ENCODE measurements at places on chromosomes 7 and 10.

DNA sequence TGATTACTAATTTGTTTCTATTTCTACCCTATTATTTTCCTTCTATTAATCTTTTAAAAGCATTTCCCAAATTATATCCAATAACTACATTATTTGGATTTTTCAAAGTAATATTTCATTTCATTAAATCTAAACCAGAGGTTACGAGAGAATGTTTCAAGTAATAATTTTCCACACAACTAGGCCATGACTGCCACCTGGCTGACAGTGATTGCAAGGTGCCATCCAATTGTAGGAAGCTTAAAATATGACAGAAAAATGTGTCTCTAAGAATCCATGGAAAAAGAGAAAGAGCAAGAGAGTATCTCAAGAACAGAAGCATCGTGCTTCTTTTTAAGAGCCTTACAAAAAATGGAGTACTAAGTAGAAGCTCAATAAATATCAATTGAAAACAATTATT lies 48.7 kb downstream of the TPK1 start:
- no peak for DNase-seq

- DNase-seq: no peak
Measured at GRCh38 chr10:31677195-31678138, 251.2 kb downstream of the ARHGAP12 start.

- no peak for DNase-seq
Measured at GRCh38 chr10:83073472-83073871, 1065.8 kb upstream of the GHITM start.

DNA sequence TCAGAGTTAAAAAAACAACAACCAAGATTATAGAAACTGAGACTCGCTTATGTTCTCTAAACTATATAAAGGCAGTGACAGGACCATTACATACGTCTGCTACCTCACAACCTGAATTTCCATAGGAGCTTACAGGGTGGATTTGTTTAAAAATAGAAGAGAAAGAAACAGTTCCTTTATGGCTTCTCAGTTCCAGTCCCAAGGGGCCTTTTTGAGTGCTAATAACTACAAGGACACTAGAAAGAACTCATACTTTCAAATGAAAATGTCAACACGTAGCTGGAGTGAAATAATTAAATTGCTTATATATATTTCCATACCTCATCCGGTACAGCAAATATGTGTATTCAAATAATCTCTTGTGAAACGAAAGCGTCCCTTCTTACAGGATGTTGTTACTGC lies 19.7 kb downstream of the TSPAN12 start:
- DNase-seq: no peak

GRCh38 chr10:68816796-68817412 lies 10.4 kb upstream of the STOX1 start:
- DNase-seq: no peak

- DNase-seq: no peak
Measured at GRCh38 chr10:1477578-1477977, 259.7 kb downstream of the ADARB2 start.

- no peak for DNase-seq
Measured at GRCh38 chr10:725786-726185, 36.3 kb upstream of the DIP2C start.

GRCh38 chr10:34192646-34193045 lies 622.5 kb downstream of the PARD3 start:
- DNase-seq: no peak
